ENCODE measurements at places on chromosomes 13 and 19.

DNA sequence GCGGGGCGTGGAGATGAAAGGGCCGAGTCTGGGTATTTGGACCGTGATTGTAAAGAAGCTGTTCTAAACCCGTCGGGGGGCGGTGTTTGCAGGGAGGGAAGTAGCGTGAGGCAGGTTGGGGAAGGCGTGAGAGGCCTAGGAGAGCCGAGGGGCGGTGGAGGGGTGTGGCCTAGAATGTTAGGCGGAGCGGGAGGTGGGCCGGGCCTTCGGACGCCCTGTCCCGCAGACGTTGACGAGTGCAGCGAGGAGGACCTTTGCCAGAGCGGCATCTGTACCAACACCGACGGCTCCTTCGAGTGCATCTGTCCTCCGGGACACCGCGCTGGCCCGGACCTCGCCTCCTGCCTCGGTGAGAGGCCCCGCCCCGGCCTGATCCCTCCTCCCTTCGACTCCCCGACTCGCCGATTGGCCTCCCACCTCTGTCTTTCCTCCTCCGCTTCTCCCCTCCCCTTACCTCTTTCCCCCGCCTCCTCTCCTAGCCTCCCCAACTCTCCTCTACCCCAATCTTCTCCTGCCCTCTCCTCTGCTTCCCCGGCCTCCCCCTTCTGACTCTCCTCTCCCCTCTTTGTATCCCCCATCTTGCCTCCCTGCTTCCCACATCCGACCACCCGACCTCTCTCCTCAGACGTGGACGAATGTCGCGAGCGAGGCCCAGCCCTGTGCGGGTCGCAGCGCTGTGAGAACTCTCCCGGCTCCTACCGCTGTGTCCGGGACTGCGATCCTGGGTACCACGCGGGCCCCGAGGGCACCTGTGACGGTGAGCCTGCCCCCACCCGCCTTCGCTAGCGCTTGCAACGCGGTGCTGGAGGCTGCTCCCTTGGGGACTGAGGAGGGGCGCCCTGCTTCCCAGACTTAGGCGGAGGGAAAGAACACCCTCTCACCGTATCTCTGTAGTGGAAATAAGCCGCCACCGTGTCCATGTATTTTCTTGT lies 12.8 kb downstream of the LTBP4 start:
- peak; percentile 70 for DNase-seq

DNA sequence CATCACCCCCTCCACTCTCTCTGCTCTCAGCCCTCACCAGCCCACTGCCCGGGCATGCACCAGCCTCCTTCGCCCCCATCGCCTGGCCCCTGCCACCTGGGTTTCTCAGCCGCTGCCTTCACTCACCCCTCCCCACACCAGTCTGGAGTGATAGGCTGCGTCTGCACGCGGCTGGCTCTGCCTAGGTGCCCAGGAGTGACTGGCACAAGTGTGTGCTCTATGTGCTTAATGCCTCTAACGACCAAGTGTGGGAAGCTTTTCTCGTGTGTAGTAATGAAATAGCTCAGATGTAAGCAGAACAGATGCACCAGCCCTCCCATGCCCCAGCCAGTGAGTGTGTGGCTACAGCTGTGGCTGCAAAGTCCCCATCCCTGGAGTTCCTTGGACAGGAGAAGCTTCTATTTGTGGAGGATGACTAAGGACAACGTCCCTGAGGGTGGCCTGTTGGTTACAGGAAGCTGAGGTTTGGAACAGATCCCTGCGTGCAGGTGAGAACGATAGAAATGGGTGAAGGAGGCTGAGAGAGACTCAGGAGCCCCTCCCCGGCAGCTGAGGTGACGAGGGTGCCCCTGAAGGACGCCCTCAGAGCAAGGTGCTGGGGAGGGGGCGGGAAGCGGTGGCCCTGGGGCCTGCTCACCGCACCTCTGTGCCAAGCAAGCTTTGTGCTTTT lies 35.6 kb downstream of the ATP11A start:
- DNase-seq, result no peak

GRCh38 chr19:2333027-2333806 lies 4.7 kb downstream of the SPPL2B start:
- no peak for DNase-seq

GRCh38 chr13:41488124-41488523 lies 30.8 kb downstream of the RGCC start:
- no peak for DNase-seq

GRCh38 chr13:108214441-108215271 lies 680 bp downstream of the LIG4 start:
- peak; percentile 27 for DNase-seq

DNA sequence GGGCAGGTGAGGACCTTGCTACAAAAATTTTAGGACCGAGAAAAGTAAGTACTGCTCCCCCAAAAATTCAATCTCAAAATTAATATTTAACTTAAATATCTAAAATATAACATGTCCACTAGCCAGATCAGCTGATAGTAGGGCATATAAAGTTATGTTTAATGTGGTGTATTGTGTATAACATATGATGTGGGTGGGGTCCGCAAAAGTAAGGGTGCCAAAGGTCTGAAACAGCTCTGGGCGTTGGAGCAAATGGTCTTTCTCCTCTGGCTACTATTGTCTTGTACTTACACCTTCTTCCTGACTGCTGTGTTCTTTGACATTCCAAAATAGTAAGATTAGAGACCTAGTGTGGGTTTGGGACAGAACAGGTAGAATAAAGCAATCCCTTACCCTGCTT lies 41.2 kb downstream of the HTR2A start:
- DNase-seq, result no peak

- no peak for DNase-seq
Observed at GRCh38 chr13:98480915-98481877, 95.7 kb downstream of the STK24 start.

DNA sequence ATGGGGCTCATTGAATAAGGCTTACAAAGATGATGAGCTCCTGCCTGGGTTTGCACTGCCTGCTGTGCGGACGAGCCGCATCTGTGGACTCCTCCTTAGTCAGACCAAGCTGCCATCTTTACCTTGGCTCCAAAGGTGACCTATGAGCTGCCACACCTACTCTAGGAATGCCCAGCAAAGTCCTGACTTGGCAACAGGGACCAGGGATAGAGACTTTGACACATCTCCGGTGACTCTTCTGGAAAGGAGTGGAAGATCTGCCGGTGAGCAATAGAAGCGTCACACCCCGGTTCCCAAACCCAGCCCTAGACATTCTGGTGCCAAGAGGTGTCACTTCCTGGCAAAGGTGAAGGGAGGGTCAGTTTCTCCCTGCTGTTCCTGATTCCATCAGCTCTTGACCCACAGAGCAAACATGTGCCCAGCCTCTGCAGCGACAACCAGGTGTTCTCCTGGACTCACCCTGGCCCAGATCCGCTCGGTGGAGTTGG lies 50.2 kb upstream of the GTF3A start:
- DNase-seq, result no peak

- DNase-seq, result no peak
Observed at GRCh38 chr13:67283637-67284036, 53.5 kb upstream of the PCDH9 start.

- peak; percentile 82 for DNase-seq
Observed at GRCh38 chr19:48390188-48391099, 907 bp downstream of the KDELR1 start.

GRCh38 chr19:45380107-45380506 lies 9.7 kb upstream of the ERCC2 start:
- no peak for DNase-seq

- DNase-seq, result no peak
Observed at GRCh38 chr13:104553896-104554295, 1487.7 kb upstream of the SLC10A2 start.

- DNase-seq, result peak; percentile 52
Observed at GRCh38 chr19:632579-633067, 714 bp downstream of the POLRMT start.

DNA sequence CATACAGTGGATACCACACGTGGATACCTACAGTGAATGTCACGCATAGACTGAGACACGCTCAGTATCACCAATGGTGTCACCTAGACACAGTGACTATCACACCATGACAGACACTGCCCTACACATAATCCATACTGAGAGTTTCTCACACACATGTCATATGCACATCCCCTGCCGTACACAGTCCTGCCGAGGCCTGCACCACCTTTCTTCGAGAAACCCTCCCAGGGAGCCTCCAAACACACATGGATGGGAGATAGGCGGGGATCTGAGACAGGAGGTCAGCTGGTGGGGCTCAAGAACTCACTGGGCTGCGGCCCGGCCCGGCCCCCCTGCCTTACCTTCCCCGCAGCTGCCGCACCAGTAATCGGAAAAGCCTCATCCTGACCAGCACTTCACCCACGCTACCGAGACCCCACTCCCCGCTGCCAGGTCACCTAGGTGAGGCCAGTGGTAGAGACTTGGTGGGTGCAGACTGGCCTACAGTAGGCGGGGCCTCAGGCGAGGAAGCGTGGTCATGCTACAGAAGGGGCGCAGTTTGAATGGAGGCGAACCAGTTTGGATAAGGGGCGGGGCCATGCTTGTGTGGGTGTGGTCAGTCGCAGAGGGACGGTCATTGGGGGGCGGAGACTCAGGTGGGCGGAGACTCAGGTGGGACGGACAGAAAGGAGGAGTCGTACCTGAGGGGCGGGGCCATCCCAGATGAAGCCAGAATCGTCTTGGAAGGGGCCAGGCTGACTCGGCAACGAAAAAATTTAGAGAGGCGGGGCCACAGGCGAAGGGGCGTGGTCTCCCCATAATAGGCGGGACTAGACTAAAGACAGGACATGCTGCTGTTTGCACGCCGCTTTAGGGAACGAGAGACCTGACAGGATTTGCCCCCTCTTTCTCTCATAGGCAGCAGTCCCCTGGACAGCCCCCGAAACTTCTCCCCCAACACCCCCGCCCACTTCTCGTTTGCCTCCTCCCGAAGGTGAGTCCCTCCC lies 2.1 kb downstream of the MAST1 start:
- peak; percentile 60 for DNase-seq

DNA sequence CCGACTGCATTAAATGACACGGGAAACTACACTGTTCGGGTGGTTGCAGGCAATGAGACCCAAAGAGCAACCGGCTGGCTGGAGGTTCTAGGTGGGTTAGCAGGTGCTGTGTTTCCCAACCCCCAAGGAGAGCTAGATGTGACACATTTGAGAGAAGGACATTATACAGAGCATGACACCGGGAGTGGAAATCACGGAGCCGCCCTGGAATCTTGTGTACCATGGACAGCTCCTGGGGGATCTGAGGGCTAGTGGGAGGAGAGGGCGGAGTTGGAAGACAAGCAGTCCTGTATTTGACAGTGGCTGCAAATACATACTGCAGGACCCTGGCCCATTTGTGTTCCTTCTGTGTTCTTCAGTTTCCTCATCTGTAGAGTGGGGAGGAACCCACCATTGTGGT lies 2.3 kb downstream of the CEACAM18 start:
- DNase-seq, result peak; percentile 50

GRCh38 chr13:49791315-49791710 lies 1.2 kb downstream of the KPNA3 start:
- peak; percentile 51 for DNase-seq

- peak; percentile 20 for DNase-seq
Observed at GRCh38 chr13:100409132-100409531, 179.5 kb downstream of the GGACT start.

GRCh38 chr19:41233748-41234240 lies 14.8 kb downstream of the AXL start:
- no peak for DNase-seq

DNA sequence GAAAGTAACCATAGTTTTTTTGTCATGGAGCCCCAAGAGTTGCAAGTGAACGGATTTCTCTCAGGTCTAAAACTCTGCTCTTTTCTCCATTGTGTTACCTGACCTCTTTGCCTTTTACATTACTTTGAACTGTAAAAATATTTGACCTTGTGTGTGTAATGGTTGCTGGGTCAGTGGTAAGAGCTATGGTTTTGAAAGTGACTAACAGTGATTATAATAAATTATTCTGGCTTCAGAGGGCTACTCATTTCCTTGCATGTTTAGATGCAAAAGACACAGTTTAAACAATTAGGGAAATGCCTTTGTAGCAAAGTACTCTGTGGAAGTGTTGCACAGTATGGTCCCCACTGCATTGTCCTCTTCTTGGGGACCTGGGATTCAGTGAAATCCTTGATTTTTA lies 29.3 kb upstream of the PSG8 start:
- peak; percentile 3 for DNase-seq

DNA sequence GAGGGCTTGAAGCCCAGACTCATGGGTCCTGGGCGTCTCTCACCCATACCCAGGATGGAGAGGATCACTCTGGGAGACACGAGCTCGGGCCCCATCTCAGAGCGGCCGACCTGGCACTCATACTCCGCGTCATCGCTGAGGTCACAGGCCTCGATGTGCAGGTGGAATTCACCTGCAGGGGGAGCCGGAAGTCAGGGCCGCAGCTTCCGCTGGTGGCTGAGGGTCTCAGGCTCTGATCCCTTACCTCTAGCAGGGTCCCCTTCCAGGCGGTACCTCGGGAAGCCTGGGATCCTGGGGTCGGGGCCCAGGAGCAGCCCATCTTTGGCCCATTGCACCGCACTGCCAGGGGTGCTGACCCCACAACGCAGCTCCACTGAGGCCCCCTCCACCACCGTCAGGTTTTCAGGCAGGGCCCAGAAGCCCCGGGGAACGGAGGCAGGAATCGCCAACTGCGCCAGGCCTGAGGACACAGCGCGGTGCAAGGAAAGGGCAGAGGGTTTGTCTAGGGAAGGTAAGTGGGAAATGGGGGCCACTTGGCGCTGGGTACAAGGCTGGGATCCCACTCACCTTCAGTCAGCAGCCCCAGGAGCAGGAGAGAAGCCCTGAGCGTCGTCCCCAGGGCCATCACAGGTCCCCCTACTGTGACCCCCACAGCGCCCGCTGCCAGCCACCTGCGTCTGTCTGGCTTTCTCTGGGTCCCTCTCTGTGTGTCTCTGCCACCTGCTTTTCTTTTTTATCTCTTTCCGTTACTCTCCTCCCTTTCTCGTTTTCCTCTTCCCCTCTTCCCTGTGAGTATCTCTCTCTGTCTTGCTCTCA lies 883 bp downstream of the NPHS1 start:
- DNase-seq, result no peak

DNA sequence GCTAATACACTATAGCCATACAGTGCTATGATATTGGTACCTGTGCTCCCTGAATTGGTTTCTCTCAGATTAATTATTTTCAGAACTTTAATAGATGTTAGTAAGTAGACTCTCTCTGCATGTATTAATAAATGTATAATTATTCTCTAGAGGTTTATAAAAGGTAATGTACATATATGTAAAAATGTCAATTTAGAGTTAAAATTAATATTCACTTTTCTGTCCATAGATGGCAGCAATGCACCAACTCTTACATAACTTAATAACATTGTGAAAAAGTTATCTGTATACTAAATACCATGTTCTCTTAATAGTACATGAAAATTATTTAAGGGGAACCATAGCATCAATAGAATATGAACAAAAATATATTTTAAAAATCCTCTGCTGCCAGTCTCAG lies 515.0 kb upstream of the KLHL1 start:
- peak; percentile 38 for DNase-seq

GRCh38 chr13:41767801-41768200 lies 193.1 kb downstream of the VWA8 start:
- peak; percentile 68 for DNase-seq

- peak; percentile 71 for DNase-seq
Observed at GRCh38 chr19:33377586-33378475, 4.3 kb downstream of the CEBPG start.

- DNase-seq, result no peak
Observed at GRCh38 chr19:8511573-8512101, 2.3 kb downstream of the ZNF414 start.

DNA sequence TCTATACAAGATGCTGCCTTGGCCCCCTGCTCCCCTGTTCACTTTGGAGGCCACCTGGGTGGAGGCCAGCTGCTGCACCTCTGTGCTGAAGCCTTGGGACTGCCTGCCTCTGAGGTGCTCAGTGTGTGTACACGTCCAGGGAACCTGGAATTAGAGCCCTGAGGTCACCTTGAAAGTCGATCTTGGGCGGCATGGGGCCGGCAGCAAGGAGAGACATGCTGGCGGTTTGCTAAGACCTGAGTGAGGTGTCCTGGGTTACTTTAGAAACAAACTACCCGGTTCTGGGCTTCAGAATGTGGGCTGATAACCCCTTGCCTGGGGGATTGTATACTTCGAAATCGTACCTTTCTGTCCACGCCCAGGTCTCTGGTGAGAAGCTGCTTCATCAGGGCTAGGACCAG lies 25.5 kb downstream of the TSSK6 start:
- no peak for DNase-seq

Data from dermis blood vessel endothelial cell (primary cell).